ENCODE measurements at places on chromosomes 2 and 18.
A peak's percentile ranks its signal among the peaks of the same experiment; 100 is the strongest.

GRCh38 chr2:186532891-186533290 lies 46.8 kb downstream of the ZC3H15 start:
- no peak for DNase-seq

DNA sequence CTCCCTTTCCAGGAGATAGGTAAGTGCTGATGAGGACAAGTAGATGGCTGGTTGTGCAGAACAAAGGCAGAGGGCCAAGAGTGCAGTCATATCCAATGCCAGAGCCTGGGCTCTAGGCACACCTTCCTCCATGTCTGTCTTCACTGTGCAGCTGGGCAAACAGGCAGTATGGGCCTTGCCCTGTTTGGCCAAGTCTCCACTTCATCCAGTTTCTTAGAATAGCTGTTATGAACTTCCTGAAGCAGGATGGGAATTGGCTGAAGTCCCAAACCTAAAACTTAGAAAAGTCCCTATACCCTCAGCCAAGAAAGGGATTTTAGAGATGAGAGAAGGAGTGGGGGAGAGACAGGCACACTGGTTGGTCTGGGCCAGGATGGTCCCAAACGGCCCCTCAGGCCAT lies 37.5 kb upstream of the CYP26B1 start:
- DNase-seq, result no peak

- DNase-seq, result no peak
These were observed 76.1 kb upstream of the TXNDC2 start for GRCh38 chr18:9809697-9810096.

DNA sequence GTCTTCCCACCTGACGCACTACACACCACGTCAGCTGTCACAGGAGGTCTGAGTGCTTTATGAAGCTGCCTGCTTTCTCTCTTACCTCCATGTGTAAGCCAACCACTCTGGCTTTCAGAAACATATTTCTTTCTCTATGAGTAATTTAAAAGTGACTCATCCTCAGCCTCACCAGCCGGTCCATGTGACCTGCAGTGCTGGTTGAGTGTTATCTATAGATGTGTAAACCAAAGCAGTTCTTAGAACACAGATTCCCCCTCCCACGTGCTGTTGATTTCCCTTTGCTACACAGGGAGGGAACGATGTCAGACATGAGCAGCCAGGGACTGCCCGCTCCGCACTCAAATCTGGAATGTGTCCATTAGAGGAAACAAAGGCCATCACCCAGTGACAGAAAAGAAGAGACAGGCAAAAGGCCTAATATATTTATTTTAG lies 157.8 kb downstream of the BCL2 start:
- DNase-seq, result peak; percentile 64

- DNase-seq, result no peak
These were observed 53.0 kb upstream of the LCLAT1 start for GRCh38 chr2:30394096-30394495.

DNA sequence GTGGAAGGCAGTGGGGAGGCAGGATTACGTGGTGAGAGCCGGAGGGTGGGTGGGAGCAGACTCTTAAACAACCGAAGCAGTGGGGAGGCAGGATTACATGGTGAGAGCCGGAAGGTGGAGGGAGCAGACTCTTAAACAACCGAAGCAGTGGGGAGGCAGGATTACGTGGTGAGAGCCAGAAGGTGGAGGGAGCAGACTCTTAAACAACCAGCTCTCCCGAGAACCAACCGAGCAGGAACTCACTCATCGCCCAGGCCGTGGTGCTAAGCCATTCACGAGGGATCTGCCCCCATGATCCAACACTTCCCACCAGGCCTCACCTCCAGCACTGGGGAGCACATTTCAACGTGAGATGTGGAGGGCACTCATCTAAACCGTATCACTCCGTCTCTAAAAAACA lies 87.7 kb downstream of the RTP5 start:
- DNase-seq, result no peak

GRCh38 chr18:56189615-56190014 lies 448.8 kb downstream of the TXNL1 start:
- DNase-seq, result no peak

DNA sequence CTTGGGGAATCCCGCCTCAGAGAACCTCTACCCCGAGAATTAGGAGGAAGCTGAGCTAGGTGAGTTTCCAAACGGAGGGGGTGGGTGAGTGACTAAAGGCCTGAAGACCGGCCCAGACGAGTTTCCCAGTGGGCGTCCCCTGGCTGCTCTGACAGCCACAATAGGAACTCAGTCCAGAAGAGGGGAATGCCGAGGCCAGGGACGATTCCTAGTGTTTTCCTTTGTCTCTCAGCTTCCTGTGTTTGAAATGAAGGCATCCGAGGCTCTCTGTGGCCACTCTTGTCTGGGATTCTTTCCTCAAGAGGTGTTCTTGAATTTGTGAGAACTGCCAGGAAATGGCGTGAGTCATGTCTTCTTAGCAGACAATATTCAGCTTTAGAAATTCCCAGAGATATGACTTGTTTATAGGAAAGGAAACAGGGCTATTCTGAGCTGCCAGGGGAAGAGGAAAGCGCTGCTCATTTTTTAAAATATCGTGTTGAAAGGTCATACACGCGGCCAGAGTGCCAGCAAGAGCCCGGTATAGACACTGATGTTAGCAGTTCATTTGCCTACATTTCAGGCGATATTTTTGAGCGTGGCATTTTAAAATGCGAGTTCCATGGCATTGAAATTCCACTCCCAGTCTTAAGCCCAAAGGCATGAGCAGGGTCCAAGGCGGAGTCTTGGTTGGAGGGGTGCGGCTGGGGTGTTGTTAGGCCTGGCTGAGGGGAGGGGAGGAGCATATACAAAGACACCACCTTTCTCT lies 169.1 kb upstream of the KLF7 start:
- DNase-seq, result peak; percentile 57

DNA sequence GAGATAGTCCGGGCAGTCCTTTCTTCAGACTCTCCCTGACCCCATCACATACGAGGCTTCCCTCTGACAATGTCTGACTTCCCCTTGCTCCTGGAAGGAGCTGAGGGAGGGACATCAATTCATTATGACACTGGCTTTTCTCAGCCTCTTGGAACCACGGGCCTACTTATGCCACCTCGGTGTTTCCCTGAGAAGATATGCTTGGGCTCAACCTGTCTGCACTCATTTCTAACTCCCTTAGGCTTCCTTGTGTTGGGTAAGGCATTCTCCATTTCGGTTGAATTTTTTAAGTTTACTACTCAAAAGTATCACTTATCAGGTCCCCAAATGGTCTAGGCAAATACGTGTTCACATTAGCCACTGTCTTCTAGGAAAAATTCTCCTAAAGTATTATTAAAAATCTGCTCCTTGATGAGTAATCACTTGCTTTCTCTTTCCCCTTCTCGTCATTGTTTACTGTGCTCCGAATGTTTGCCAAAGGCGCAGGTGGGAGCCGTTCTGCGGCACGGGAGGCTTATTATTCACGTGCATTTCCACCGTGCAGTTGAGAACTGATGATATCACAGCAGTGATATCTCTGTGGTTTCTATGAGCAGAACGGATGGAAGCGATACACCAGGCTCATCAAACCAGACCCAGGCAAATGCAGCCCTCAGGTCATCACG lies 33.1 kb downstream of the ARL4C start:
- no peak for DNase-seq

GRCh38 chr18:57831597-57832377 lies 28.7 kb upstream of the ATP8B1 start:
- no peak for DNase-seq

Data from HTR-8/SVneo (cell line).